Stimulated activated CD4-positive, alpha-beta T cell treated with anti-CD3 and anti-CD28 coated beads, TNF-alpha, amount 100 ng/mL, for 48 hours (primary cell): ENCODE measurements at places on chromosomes 6 and 20.

DNA sequence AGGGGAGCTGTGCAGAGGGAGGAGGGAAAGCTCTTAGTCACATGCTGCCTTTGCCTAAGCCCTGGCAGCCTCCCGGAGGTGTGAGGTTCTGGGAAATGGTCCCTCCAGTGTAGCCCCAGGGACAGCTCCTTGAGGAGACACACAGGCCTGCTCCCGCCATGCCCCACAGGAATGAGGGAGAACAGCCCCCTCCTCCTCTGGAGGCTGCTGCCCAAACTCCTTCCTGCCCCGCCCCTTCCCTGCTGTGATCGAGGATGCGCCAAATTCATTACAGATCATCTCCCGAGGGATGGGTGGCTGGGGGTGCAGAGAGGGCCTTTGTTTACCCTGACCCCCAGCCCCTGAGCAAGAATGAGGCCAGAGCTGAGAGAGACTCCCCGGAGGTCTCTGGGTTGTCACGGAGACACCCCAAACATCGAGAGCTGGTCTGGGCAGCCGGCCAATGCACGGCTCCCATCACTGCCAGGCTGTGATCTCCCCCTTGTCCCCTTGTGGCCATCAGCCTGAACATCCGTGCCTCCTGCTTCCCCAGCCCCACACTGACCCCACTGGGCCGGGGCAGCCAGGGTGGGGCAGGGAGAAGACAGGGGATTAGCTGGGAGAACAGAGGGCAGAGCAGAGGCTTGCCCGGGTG is 8.4 kb downstream of the CYP21A2 start:
- DNase-seq = no peak

GRCh38 chr6:68615938-68616337 is 19.1 kb upstream of the ADGRB3 start:
- no peak for DNase-seq

GRCh38 chr20:64111841-64112641 is 4.7 kb upstream of the NPBWR2 start:
- no peak for DNase-seq

DNA sequence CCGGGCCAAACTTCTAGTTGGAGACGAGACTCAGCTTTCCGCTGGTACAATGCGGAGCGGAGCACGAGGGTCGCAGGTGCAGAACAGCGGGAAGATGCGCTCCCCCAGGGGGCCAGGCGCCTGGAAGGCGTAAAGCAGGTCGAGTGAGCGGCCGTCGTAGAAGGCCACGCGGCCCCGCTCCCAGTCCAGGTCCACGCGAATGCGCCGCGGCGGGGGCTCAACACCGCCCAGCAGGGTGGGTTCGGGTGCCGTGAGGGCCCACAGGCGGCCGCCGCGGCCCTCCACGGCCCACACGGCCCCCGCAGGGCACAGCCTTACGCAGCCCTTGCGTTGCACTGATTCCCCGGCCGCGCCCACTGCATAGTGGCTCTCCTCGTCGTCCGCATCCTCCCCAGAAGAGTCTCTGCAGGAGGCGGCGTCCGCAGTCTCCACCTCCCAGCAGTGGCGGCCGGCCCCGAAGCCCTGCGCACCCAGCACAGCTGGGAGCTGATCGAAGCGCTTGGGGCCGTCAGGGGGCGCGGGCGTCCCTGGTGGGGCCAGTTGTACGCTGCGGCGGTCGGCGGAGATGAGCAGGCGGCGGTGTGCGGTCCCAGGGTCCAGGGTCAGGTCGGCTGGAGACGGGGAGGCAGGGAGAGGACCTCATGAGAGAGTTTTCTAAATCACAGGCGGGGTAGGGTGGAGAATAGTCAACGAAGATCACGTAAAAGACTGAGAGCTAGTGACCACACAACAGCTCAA is 4.3 kb downstream of the PPP1R11 start:
- DNase-seq = no peak

DNA sequence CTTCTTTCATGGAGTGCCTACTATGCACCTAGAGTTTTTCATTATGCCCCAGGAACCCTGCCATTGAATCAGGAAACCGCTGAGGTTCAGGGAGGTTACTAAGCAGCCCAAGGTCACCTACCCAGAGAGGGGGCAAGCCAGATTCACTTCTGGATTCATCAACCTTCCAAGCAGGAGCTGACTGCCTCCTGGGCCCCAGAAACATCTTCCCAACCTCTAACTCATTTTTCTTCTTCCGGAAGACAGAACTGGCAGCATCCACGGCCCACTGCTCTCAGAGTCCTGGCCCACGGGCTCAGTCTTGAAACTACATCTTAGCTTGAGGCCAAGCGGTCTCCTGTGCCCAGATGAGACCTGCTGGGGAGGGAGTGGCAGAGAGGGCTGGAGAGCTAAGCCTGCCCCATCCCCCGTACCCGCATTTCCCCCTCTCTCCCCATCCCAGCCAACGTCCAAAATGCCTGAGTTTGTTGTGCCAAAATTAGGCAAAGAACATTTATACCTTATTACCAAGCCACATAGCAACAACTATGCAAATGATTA is 281.0 kb downstream of the CDC5L start:
- no peak for DNase-seq

GRCh38 chr6:35413911-35414310 is 38.2 kb upstream of the FANCE start:
- no peak for DNase-seq

GRCh38 chr6:133062696-133063306 is 178.4 kb upstream of the EYA4 start:
- DNase-seq = no peak

DNA sequence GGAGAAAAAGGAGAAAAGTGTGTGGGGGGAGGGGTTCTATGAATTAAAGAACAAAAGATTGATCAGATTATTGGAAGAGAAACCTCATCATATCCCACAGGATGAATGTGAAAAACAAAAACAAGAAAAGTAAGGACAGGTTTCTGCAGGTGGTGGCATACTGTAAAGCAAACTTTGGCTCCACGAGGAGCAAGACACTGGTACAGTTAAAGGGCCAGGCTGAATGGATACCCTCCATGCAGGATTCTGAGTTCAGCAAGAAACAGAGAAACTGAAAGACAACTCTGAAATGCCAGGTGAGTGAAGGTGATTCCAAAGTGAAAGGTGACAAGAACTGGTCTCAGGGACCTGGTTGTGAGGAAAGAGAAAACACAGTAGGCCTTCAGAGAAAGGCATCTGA is 37.4 kb downstream of the FYN start:
- DNase-seq = no peak

GRCh38 chr20:26216025-26216424 is 519.4 kb upstream of the ZNF337 start:
- no peak for DNase-seq

- DNase-seq = no peak
Observed at GRCh38 chr6:168371185-168371584, 51.6 kb upstream of the DACT2 start.

GRCh38 chr6:64672131-64672530 is 1034.9 kb downstream of the EYS start:
- no peak for DNase-seq

DNA sequence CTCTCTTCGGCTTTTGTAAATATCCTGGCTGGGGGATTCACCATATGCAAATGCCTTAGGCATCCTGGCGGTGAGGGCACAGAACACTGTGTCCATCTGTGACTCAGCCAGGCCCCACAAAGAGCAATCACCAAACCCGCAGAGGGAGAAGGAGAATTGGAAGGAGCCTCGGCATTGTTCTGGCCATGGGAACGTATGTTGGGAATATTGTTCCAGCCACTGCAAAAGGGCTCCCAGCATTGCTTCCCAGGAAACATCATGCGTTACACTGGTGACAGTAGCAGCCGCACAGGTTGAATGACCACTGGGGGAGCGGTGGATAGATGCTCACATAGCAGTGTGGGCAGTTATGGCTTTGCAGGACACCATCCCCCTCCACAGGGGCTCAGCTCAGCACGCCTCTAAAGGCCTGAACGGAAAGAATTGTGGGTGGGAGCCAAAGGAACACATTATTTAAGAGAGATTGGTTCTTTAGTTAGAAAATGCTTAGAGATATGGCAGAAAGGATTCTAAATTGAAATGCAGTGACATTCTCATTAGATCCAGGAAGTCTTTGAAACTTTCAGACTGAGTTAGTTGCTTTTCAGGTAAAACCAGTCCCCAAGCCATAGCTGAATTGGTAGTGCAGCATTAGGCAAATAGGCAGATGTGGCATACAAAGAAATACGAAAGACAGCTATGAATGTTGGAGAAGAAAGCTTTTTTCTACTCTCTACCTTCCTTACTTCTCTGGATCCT is 104.3 kb downstream of the RNF144B start:
- no peak for DNase-seq

GRCh38 chr20:13105864-13106457 is 97.2 kb downstream of the SPTLC3 start:
- DNase-seq = no peak

DNA sequence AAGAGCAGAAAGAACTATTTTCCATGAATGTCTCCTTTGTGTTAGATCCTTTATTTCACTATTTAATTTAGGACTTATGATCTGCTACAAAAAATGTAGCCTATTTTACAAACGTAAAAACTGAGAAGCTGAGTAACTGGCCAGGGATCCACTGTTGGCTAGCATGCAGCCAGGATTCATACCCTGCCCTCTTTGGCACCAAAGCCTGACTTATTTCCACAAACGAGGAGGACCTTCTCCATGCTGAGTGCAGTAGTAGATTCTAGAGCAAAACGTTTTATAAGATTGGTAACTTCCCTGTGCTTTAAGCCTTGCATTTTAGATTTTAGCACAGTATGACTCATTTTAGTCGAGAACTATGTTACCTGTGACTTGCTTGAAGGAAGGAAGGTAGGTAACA is 74.3 kb downstream of the NCOA7 start:
- no peak for DNase-seq

DNA sequence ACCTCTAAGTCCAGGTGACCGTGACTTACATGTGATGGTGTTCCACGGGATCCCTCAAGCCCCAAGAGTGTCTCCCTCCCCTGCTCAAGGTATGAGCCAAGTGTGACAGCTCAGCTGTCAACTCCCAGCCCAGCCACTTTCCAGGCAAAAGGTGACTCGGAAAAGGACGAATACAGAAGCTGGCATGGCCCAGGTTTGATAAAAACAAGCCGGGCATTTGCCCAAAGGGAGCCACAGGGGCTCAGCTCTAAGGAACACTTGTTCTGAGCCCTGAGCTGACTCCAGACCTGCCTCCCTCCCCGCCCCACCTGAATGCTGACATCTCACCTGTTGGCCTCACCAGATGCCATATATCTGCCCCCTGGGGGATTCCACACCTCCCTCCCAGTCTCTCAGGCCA is 43.0 kb upstream of the BPIFA2 start:
- DNase-seq = no peak

GRCh38 chr6:27668442-27669294 is 195.8 kb upstream of the ZNF184 start:
- DNase-seq = peak; percentile 62

GRCh38 chr6:4362326-4362725 is 227.0 kb upstream of the ECI2 start:
- no peak for DNase-seq

- no peak for DNase-seq
Observed at GRCh38 chr6:169671563-169671962, 30.3 kb downstream of the WDR27 start.

- no peak for DNase-seq
Observed at GRCh38 chr6:100078509-100078908, 84.5 kb upstream of the MCHR2 start.

DNA sequence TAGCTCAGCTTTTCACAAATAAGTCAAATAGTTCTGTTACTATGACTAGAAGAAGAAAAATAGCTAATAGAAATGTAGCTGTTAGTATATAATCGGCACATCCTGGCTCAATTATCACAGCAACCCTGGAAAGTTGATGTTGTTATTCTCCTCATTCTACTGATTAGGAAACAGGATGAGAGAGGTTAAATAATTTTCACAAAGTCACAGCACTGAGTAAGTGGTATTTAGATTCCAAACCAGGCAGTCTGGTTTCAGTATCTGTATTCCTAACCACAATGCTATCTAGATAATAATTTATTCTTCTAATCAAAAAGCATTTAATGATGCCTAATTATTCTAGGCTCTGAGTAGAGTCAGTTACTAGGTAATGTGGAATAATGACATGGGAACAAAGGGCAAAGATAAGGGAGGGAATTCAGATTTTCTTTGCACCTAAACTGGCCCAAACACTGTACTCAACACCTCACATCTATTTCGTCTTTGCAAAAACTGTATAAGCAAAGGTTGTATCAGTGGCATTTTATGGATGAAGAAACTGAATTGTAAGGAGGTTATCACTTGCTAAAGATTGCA is 51.3 kb downstream of the PDE7B start:
- DNase-seq = no peak

GRCh38 chr20:62603021-62603906 is 39.0 kb upstream of the SLCO4A1 start:
- DNase-seq = no peak

- no peak for DNase-seq
Observed at GRCh38 chr20:34579979-34580940, 21.7 kb downstream of the MAP1LC3A start.

DNA sequence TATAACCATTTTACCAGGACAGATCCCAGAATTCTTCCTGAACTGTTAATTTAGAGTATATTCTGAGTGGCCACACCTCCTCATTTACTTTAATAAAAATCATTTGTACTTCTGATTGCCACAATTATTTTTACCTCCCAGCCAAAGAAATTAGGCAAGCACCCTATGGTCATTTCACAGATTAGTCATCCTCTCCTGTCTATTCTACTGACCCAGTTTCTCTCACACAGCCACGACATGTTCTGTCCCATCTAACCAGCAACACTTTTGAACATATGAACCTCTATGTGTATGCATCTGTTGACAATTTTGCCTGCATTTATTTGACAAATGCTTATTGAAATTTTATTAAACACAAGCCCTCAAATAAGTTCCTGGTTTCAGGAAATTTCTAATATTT is 202.6 kb upstream of the STXBP5 start:
- no peak for DNase-seq

GRCh38 chr6:133671376-133671775 is 217.5 kb upstream of the TCF21 start:
- no peak for DNase-seq

DNA sequence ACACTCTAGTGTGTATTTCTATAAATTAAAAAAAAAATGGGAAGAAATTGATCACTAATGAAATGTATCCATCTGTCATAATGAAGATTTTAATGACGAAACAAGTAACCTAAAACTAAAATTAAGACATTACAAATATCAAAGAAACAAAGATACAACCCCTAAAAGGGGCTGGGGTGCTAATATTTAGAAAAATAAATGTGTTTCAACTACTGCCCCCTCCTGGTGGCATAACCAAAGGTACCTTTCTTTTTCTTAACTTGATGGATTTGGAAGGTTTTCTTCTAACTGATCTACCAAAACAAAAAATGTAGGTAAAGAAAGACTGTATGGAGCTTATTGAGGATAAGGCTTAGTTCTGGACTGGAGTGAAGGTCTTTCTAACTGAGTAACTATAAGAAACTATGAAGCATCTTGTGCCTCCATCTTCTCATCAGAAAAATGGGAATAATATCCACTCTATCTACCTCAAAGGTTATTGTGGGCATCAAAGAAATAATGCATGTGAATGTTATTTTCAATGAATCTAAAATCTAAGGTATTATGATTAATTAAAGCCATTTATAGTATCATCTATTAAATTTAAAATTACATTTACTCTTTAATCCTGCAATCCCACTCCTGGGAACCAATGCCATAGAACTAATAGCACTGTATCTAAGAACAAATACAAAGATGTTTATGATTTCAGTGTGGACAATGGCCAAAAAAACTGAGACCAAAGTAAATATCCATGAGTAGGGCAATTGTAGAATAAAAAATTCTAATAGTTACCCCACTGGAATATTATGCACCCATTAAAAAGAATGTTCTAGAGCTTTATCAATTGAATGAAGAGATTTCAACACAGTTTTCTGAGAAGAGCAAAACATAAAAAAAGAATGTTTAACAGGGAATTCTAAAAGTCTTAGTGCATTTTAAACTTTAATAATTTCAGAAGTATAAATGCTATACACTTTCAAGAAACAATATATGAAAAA is 117.2 kb downstream of the BACH2 start:
- no peak for DNase-seq
